Brain (organoid and tissue), 16 donors: ENCODE measurements at places on chromosomes 5 and 9.

- DNase-seq = no peak
Observed at GRCh38 chr9:81431641-81432040, 257.7 kb downstream of the TLE1 start.

- DNase-seq = no peak
Observed at GRCh38 chr9:89835666-89836065, 230.9 kb downstream of the GADD45G start.

- no peak for DNase-seq
Observed at GRCh38 chr9:28600226-28600625, 1026.9 kb upstream of the C9orf72 start.

DNA sequence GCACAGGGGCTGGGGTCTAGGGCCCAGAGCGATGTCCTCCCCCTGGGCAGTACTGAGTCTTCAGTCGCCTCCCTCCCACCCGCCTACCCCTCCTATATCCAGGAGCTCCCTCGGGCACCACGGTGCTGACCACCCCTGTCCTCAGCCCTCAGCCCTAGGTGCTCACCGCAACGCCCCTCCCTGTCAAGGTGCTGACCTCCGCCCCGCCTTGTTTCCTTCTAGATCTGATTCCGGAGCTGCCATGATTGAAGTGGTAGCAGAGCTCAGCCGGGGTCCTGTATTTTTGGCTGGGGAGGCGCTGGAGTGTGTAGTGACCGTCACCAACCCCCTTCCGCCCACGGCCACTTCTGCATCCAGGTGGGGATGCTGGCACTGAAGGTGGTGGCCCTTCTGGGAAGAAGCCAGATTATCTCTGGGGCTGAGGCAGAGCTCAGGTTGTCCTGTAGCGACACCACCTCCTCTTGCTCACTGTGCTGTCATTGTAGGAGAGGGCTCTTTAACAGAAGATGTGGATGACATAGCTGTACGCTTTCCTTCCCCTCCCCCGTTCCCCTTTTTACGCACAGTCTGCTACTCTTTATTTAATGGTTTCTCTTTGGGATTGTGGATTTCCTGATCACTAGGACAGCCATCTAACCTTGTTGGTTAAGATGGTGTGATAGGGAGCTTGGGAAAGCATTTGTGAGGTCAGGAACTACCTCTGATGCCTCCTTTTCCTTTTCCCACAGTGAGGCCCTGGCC, 598 bp downstream of the RGP1 start:
- peak; percentile 51 for DNase-seq

GRCh38 chr9:13151489-13151888, 128.0 kb downstream of the MPDZ start:
- DNase-seq = no peak

GRCh38 chr5:53424686-53425615, 55.5 kb upstream of the FST start:
- DNase-seq = no peak

DNA sequence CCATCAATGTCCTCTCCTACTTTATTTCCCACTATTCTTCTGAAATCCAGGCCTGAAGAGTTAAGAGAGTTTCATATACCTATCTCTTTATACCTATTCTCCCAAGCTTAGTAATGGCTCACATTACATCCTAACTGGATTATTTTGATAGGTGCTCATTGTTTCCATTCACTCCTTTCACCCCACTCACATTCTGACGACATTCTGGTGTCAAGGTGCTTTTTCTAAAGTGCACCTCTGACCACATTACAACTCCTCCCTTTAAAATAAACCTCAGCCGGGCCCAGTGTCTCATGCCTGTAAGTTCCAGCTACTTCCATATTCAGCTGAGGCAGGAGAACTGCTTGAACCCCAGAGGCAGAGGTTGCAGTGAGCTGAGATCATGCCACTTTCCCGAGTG, 417.1 kb downstream of the BNC2 start:
- DNase-seq = no peak

DNA sequence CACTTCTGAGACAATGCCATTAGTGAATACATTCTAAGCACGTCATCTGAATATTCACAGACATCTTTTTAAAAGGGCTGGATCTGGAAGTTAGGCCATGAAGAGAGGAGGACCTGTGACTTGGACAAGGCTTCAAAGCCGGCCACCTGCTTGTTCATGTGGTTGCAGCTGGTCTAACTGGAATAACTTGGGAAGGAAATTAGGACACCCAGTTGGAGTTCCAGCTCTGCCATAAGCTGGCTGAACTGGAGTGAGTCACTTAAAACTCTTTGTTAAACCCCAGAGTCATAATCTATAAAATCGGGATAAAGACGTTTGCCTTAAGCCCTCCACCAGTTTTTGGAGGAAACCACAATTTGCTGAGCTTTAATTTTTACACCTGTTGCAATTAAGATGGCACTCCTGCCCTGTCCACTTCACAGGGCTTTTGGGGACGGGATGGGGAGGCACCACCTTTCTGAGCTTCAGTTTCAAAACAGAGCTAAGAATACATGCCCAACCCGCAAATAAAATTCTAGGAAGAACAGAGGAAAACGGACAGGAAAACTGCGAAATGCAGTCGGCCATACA, 536 bp upstream of the STX17 start:
- DNase-seq = no peak

- DNase-seq = no peak
Observed at GRCh38 chr9:107685901-107686300, 196.3 kb upstream of the KLF4 start.

DNA sequence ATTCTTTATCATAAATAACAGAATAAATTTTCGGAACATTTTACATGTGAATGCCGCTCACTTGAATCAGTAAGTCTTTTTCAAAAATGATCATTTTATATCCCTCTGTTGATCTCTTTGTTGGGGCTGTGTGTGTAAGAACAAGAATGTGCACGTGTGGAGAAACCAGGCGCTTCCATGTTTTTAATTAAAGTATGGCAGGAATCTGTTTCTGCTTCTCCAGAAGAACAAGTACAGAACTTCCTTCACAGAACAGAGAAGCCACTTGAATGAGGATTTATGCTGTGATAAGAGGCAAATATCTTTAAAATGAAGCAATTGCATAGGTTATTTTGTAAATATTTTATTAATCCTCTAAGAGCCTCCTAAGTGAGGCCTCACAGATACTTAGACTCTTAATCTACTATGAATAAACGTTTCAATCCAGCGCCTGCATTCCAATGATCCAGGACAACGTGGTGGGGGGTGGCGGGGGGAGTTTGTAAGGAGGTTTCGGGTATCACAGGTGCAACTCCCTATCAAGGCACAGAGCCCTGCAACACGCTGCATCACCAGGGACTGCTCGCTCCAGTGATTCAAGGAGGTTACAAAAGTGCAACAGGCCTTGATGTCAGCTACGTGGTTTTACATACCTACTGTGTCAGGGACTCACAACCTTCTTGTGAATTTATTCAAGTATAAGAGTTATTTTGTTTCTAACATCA, 409.2 kb downstream of the BNC2 start:
- DNase-seq = no peak

- DNase-seq = no peak
Observed at GRCh38 chr9:137026828-137027227, 1.2 kb downstream of the ABCA2 start.

- no peak for DNase-seq
Observed at GRCh38 chr9:86184138-86184524, 75.3 kb downstream of the C9orf153 start.

- DNase-seq = no peak
Observed at GRCh38 chr5:72156946-72157624, 49.8 kb downstream of the MAP1B start.

DNA sequence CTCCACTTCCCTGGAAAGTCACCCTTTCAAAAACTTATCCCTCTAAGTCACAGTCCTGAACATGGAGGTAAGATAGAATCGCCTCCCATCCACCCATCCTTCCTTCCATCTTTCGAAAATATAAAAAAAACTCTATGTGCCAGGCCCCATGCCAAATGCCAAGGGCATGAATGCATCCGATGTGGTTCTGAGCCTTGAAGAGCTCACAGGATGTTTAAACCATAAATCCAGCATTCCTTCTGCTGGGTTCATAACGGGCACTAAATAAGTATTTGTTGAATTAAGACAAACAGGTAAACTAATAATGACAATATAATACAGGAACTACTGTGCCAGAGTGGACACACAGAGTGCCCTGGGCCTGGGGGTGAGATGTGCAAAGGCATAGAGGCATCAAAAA, 147.3 kb downstream of the TTLL11 start:
- DNase-seq = no peak

- no peak for DNase-seq
Observed at GRCh38 chr9:120377268-120378159, 202.5 kb downstream of the CDK5RAP2 start.

DNA sequence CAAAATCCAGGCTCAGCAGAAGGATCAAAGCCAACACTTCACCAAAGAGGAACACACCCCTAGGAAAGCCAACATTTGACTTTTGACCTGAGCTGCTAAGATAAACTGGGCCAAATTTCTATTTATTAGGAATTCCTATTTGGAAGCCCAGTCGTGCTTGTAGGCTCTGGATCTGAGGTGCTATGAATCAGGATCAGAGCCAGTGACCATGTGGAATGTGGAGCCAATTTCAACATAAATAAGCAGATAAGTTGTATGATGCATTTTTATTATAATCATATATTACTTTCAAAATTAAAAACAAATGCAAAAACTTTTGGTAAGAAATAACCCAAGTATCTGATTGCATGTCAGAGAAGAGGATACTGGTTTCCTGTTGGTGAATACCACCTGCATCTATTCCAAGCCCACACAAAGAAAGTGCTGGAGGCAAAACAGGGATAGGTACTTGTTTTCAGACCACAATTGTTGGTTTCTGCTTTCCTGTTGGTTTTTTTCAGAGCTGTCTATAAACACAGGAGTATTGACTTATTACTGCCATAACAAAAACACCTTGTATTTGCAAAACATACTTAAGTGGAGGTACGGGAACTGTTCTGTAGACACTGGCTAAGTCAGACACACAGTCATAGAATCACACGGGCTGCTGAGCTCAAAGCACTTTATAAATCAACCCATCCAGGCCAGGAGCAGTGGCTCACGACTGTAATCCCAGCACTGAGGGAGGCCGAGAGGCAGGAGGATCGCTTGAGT, 52.8 kb downstream of the ARL15 start:
- no peak for DNase-seq

DNA sequence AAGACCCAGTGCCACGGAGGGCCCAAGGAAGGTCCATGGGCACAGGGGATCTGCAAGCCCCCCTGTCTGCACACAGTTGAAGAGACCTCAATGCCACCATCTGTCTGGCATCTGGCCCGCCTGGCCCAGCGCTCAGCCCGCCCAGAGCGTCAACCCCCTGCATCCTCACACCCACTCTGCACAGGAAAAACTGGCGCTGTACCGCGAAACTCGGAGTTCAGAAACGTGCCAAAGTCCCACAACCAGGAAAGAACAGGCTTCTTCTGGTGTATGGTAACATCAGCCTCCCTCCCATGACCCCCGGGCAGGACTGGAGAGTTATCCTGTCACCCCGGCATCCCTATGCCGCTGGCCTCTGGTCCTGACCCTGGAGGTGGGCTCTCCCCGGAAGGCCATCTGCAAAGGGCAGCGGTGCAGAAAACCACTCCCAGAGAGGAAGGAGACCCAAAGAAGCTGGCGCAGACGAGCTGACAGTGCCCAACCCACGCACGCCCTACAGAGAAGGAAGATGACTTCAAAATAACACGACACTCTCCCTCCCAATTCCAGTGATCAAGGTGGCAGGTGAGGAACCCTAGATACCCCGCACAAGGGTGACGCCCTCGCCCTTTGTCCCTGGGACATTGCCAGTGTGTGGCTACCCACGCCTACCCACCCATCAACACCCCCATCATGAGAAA, 18.9 kb downstream of the VAV2 start:
- peak; percentile 51 for DNase-seq

GRCh38 chr5:87120518-87121303, 147.0 kb upstream of the RASA1 start:
- no peak for DNase-seq

- DNase-seq = peak; percentile 69
Observed at GRCh38 chr9:135023088-135023785, 64.2 kb upstream of the OLFM1 start.

- DNase-seq = no peak
Observed at GRCh38 chr9:98134702-98135557, 15.9 kb upstream of the TRIM14 start.

DNA sequence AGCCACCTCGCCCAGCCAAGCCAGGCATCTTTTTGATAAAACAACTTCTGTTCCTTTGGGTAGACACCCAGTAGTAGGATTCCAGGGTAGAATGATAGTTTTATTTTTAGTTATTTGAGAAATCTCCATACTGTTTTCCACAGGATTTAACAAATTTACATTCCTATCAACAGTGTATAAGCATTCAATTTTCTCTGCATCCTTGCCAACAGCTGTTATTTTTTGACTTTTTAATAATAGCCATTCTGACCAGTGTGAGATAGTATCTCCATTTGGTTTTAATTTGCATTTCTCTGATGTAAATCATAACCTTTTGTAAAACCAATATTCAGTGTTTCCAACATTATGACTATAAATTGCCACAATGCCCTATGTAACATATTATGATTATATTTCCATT, 28.2 kb upstream of the CCNB1 start:
- DNase-seq = no peak

GRCh38 chr5:1853531-1853930, 29.2 kb downstream of the IRX4 start:
- no peak for DNase-seq

DNA sequence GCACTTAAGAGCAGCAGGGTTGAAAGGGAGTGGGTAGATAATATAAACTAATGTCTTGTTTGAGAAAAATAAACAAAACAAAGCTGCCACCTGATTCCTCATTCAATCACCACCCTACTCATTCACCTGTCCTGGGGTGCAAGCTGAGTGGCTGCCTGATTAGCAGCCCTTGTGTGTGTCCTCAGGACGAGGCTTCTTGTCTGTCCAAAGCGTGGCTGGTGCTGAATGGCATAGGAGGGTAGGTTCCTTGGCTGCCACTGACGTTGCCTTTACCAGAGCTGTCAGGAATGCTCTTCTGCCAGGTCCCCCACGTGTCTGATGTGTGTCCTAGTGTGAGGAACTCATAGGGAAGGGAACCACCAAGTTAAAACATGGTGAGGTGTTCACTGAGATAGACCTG, 146.6 kb upstream of the SLC24A2 start:
- no peak for DNase-seq

GRCh38 chr5:43294226-43294625, 19.0 kb downstream of the HMGCS1 start:
- no peak for DNase-seq

DNA sequence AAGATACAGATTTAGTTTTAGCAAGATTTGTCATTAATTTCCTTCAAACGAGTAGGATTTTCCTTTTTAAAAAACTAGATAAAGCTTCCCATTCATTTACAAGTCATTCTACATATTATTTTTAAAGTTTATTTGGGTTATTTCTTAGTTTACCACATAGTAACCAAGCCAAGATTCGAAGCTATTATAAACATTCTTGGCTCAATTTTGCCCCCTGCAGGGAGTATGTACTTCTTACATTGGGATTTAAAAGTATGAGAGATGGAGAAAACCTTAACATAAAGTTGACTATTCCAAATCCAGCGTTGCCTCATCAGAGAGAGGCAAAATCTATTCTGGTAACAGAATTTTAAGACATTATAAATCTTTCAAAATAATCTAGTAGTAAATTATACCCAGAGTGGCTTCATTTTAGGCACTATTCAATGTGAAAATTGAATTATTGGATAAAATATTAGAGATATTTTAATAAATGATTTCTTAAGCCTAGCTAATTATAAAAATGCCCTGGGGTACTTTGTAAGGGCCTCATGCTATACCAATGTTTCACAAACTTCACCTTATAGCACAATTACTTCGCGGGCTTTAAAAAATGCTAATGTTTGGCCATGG, 39.1 kb downstream of the FBN2 start:
- DNase-seq = peak; percentile 65
